ENCODE measurements at places on chromosomes 2 and 18.

GRCh38 chr2:35978218-35978617, 377.4 kb upstream of the CRIM1 start:
- no peak for DNase-seq

DNA sequence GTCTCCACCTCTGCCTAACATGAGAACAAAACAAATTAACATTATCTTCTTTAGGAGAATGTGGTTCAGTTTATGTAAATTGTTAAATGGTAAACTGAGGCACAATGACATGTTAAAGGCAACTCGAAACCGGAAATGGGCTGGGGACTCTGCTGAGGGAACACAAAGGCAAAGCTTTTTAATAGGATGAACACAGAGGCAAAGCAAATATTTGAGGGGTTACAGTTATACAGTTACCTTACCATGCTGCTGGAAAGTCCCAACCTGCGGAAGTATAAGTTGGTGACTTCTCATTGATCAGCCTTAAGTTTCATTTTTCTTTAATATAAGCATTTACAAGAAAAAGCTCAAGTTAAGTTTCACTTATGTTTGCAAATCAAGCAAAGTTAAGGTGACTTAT, 195.0 kb downstream of the DLGAP1 start:
- DNase-seq: no peak

DNA sequence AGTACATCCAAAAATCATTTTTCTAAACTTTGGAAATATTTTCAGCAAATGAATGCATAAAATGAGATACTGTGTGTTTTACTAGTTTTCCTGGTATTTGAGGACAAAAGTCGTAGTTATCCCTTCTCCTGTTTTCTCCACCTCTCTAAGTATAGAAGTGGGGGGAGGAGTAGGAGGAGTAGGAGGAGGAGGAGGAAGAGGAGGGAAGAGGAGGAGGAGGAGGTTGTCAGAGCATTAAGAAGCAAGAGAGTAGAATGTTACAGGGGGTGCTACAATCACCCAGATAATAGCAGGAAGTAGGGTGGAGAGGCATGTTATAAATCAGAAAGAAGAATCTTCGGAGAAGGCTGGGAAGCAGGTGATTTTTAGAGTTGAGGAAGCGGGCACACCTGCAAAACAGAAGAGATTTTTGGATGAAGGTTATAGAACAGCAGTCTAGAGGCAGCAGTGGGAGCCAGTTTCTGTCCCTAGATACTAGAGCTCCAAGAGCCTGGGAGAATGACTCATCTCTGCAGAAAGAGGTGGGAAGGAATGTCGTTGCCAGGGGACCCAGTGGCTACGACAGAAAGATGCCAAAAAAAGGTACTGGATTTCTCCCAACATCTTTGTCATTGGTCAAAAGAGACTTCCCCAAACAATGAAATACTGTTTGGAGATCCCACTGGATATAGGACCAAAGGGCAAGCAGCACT, 44.2 kb upstream of the AQP4 start:
- DNase-seq: no peak

GRCh38 chr2:197673106-197673505, 2.3 kb downstream of the RFTN2 start:
- DNase-seq: no peak

- peak; percentile 66 for DNase-seq
These were observed at the start of gene MERTK for GRCh38 chr2:111897924-111898702. Gene MERTK, plus strand, starts transcription at chr2:111898607. Its CDS starts 129 bp downstream, at chr2:111898736.

- no peak for DNase-seq
These were observed 14.7 kb downstream of the NABP1 start for GRCh38 chr2:191692502-191693115.

DNA sequence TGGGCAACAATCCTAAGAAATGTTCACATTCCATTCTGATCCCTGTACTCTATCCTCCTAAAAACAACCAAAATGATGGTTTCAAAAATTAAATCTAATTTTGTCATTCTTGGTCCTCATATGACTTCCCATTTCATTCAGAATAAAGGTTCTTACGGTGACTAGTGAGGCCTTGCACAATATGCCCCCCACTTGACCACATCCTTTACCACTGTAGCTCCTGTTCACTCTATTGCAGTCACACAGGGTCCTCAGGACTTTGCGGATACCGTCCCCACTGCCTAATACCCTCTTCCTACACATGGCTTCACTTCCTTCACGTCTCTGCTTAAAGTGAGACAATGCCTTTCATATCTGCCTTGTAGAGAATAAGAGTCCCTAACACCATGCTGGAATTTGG, 1058.7 kb upstream of the KLHL29 start:
- no peak for DNase-seq

- DNase-seq: no peak
These were observed 9.6 kb upstream of the GIGYF2 start for GRCh38 chr2:232687382-232688160.

DNA sequence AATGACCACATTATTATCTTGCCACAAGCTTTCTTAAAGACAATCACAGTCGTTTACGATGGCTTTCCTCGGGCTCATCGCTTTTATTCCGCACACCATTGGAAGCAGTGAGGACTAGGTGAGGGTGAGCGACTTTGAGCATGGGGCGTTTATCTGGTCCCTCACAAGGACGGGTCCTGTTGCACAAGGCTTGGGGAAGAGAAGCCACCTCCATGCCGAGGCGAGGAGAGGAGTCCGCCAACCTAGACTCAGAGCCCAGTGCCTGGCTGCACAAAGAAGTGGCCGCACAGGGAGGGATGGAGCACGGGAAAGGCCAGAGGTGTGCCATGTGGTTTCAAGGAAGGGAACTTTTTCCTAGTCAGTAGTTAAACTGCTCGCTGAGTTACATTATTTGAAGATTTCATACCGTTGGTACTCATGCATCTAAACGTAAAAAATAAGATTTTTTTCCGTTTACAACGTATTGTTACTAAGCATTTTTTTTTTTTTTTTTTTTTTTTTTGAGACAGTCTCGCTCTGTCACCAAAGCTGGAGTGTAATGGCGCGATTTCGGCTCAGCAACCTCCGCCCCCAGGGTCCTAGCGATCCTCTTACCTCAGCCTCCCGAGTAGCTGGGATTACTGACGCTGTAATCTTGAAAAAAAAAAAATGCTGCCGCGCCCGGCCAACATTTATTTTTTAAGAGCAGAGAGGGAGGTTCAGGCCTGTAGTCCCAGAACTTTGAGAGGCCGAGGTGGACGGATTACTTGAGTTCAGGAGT, 849 bp upstream of the CYP27C1 start:
- no peak for DNase-seq

DNA sequence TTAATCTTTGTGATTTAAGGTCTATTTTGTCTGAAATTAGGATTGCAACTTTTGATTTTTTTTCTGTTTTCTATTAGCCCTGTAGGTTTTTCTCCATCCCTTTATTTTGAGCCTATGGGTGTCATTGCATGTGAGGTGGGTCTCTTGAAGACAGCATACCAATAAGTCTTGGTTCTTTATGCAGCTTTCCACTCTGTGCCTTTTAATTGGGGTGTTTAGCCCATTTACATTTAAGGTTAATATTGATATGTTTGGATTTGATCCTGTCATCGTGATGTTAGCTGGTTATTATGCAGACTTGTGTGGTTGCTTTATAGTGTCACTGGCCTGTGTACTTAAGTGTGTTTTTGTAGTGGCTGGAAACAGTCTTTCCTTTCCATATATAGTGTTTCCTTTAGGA, 17.7 kb downstream of the EHBP1 start:
- no peak for DNase-seq

- no peak for DNase-seq
These were observed 107.7 kb downstream of the CD226 start for GRCh38 chr18:69840001-69840400.

Data from HS-27A (cell line).